Hair follicular keratinocyte (primary cell): ENCODE measurements at places on chromosomes 11 and 22. TPM values are rescaled to one million over a fixed set of nuclear protein-coding genes. Genes with fewer than 3 reads are reported as not detected.

CST6 gene
- total RNA-seq, result 0.34 and 1.8 TPM in 2 replicates

P4HA3 gene
- total RNA-seq, result 1.1 and 3.7 TPM in 2 replicates

HOATZ gene
- 1.1 TPM in 1 of 2 replicates, not detected in the other for total RNA-seq

TTC36 gene
- not detected in 2 replicates for total RNA-seq

BEST1 gene
- 0.11 and 1.4 TPM in 2 replicates for total RNA-seq

ZP1 gene
- not detected in 2 replicates for total RNA-seq

ZC3H7B gene
- 36.2 and 50.3 TPM in 2 replicates for total RNA-seq

IL17REL gene
- total RNA-seq, result not detected in 2 replicates

IGSF22 gene
- total RNA-seq, result under 0.01 and 0.08 TPM in 2 replicates

PDE2A gene
- 1.5 and 3.9 TPM in 2 replicates for total RNA-seq

PATE2 gene
- not detected in 2 replicates for total RNA-seq

SCGB2A2 gene
- not detected in 2 replicates for total RNA-seq

ANGPTL5 gene
- total RNA-seq, result not detected in 2 replicates

SDHAF2 gene
- 18.0 and 38.8 TPM in 2 replicates for total RNA-seq

FUT4 gene
- 2.4 and 3.2 TPM in 2 replicates for total RNA-seq

SF3B2 gene
- 132 and 152 TPM in 2 replicates for total RNA-seq

SYCE3 gene
- total RNA-seq, result not detected in 2 replicates

PKP3 gene
- total RNA-seq, result 292 and 373 TPM in 2 replicates

NLRP6 gene
- not detected in 2 replicates for total RNA-seq

OR8D1 gene
- total RNA-seq, result not detected in 2 replicates

VSIG10L2 gene
- not detected in 2 replicates for total RNA-seq

NXPE2 gene
- not detected in 2 replicates for total RNA-seq

TPBGL gene
- total RNA-seq, result not detected in 2 replicates

KIRREL3 gene
- not detected in 2 replicates for total RNA-seq

MUC15 gene
- total RNA-seq, result 0.16 TPM in 1 of 2 replicates, not detected in the other
